ENCODE measurements at places on chromosomes 11 and 22.

- DNase-seq: no peak
Measured at GRCh38 chr22:19146215-19146968, 1.9 kb upstream of the ESS2 start.

DNA sequence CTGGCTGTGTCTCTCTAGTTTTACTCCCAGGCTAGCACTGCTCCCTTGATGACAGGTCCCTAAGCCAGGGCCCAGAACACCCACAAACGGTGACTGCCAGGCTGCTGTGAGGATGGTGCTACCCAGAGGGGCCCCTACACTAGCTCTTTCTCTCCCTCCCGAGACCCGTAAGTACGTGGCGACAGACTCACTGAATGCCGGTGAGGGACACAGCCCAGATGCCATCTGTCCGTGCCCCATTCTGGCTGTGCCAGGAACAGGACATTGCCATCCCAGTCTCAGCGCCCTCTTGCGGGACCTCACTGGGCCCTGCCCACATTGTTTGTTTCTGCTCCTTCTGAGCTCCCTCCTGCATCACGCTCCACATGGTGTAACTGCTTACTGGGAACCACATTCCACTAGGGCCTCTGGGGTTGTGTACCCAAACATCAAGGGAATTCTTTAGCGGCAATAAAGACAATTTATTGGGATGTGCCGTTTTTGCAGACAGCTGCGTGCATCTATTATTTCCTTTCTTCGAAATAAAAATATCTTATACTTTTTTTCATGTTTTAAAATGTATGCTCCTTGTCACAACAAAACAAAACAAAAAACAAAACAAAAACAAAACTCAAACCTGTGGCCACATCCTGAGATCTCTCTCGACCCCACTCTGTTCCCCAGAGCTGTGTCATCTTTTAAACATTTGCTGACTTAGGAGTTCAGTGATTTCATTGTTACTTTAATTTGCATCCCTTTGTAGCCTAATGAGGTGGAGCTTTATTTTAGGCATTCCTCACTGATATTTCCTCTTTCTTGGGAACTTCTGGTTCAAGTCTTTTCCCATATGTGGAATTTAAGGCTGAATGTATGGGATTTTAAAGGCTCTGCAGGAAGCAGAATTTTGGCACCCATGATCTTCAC is 4.4 kb upstream of the TPCN2 start:
- peak; percentile 73 for DNase-seq

GRCh38 chr11:131595797-131596196 is 225.4 kb downstream of the NTM start:
- DNase-seq: no peak

DNA sequence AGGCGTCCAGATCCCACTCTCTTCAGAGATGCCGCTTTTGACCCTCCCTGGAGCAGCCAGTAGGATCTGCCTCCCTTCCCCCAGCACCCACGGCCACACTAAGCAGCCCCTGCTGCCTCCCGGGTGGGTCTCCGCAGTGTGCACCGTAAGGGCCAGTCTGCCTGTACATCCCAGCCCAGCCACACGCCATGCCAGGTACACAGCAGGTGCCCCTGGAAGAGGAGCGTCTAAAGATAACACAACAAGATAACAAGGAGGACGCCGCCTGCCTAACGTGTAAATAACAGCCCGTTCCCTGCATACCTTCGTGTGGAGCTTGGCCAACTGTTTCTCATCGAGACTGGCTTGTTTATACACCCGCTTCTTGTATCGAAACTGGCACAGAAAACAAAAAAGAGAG is 139.4 kb downstream of the SHANK2 start:
- DNase-seq: no peak

GRCh38 chr11:46511342-46511741 is 82.5 kb downstream of the AMBRA1 start:
- DNase-seq: no peak

DNA sequence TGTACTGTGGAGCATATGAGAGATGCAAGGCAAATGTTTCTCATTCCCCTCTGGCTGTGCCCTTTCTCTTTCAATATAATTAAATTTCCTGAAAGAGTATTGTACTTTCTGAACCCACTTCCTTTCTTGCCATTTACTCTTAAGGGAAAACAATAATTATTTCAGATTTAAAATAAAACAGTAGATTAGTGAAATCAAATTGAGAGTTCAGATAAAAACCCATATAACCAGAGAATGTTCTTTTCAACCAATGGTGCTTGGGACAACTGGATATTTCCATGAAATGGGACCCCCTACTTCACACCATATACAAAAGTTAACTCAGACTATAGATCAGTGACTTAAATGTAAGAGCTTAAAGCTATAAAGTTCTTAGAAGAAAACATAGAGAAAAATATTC is 26.1 kb upstream of the DLAT start:
- DNase-seq: no peak

- no peak for DNase-seq
Measured at GRCh38 chr11:75302371-75302770, 49.1 kb downstream of the ARRB1 start.

- peak; percentile 40 for DNase-seq
Measured at GRCh38 chr11:75508051-75508561, 17.6 kb downstream of the GDPD5 start.

DNA sequence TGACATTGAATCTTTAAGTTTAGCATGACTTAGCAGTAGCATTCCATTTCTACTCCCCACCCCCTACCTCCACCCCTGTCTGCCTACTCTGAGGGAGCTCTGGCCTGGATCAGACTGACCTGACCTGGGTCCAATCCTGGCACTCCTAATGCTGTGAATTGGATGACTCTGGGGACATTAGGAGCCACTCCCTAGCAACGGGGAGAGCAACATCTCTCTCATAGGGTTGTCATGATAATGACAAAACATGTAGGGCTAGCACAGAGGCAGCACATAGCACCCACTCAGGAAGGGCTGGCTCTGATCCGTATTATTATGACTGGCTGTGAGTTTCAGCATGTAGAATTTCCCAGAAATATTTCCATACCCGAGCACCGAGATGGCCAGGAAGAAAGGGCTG is 40.5 kb downstream of the CABIN1 start:
- DNase-seq: no peak

- DNase-seq: no peak
Measured at GRCh38 chr22:30776476-30776875, 81.8 kb downstream of the OSBP2 start.

GRCh38 chr11:119664701-119665420 is 64.1 kb downstream of the NECTIN1 start:
- no peak for DNase-seq

DNA sequence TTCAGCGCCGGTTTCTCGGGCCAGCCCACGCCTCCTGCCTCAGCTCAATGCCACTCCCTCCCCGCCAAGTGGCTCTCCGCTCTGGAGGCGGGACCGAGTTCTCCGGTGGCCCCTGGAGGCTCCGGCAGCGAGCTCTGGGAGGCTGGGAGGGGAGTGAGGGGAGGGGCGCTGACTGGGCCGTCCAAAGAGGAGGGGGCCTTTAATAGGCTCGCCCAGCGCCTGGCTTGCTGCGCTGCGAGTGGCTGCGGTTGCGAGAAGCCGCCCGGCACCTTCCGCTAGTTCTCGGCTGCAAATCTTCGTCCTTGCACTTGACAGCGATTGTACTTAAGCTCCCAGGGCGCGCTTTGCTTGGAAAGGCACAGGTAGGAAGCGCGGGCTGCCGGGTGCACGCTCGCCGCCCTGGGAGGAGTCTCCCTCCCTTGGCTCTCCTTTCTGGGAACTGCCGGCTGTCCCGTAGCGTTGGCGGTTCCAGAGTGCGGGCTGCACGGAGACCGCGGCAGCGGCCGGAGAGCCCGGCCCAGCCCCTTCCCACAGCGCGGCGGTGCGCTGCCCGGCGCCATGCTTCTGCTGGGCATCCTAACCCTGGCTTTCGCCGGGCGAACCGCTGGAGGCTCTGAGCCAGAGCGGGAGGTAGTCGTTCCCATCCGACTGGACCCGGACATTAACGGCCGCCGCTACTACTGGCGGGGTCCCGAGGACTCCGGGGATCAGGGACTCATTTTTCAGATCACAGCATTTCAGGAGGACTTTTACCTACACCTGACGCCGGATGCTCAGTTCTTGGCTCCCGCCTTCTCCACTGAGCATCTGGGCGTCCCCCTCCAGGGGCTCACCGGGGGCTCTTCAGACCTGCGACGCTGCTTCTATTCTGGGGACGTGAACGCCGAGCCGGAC is at the start of gene ADAMTS15:
TSS of gene ADAMTS15 (plus strand) at position 230 of the 894 bp plus-strand sequence. CDS start at position 559, 329 bp downstream.
- no peak for DNase-seq

GRCh38 chr11:29255401-29255800 is 761.4 kb downstream of the KCNA4 start:
- DNase-seq: no peak

DNA sequence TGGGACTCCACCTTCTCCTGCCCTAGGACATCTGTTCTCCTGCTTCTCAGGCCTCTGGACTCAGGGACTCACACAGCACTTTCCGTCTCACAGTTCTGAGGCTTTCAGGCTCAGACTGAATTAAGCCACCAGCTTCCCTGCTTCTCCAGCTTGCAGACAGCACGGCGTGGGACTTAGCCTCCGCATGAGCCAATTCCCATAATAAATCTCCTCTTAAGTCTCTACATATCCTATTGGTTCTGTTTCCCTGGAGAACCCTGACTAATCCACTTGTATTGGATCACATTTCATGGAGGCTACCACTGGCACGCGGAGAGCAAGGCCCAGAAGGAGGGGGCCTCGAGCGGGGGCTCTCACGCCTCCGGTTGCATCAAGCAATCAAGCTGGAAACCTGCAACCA is 1313.6 kb downstream of the TBC1D22A start:
- DNase-seq: no peak

DNA sequence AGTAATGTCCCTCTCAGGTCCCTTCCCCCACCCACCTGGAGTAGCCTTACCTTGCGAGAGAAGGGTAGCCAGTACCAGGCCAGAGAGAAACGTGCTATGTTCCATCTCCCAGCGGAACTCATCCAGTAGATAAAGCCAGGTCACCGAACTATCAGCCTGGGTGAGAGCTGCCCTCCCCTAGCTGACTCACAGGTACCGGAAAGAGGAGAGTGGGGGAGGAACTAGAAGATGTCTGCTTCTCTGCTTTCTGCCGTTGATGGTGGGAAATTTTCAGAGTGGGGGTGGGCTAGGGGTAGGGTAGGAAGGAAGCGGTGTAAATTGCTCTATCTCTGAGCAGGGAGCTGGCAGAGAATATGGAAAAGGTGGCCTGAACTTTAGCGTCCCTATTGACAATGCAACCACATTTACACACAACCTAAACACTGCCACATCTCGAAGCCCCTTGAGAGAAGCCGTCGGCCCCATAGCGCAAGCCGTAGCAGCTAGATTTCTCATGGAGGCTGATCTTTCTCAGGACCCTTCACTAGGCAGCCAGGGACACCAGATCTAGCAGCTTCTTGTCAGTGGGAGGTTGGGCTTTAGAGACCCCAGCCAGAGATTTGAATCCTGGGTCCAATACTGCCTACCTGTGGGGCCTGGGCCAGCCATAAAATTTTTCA is at the start of gene CD3D:
TSS of gene CD3D (minus strand) at position 203 of the 659 bp plus-strand sequence. CDS start at position 105, 98 bp downstream.
- DNase-seq: no peak

- no peak for DNase-seq
Measured at GRCh38 chr11:2794968-2795322, 90.6 kb downstream of the CDKN1C start.

DNA sequence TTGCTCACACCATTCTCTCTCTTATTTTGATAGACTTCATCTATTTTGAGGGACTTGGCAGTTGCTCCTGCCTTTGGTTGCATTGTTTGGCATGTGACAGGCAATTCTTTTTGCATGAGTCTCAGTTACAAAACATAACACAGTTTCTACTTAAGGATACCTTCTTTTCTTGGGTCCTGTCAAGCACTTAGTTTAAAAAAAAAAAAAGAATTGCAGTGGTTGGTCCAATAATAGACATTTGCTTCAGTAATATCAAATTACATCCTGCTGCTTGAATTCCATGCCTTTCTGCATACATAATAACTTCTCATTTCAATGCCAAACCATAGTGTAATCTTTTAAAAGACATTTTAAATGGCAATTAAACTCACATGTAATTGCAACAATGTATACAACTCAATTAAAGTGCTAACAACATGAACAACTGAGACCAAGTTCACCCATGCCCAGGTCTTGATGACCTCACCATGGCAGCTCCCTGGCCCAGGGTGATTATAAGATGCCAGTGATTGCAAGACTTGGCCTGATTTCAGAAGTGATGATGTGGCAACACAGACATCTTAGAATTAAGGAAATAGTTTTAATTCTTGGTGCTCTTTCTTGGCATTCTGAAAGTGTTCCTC is 32.2 kb upstream of the PLET1 start:
- DNase-seq: peak; percentile 71

GRCh38 chr11:43222215-43222614 is 89.6 kb upstream of the API5 start:
- DNase-seq: no peak

DNA sequence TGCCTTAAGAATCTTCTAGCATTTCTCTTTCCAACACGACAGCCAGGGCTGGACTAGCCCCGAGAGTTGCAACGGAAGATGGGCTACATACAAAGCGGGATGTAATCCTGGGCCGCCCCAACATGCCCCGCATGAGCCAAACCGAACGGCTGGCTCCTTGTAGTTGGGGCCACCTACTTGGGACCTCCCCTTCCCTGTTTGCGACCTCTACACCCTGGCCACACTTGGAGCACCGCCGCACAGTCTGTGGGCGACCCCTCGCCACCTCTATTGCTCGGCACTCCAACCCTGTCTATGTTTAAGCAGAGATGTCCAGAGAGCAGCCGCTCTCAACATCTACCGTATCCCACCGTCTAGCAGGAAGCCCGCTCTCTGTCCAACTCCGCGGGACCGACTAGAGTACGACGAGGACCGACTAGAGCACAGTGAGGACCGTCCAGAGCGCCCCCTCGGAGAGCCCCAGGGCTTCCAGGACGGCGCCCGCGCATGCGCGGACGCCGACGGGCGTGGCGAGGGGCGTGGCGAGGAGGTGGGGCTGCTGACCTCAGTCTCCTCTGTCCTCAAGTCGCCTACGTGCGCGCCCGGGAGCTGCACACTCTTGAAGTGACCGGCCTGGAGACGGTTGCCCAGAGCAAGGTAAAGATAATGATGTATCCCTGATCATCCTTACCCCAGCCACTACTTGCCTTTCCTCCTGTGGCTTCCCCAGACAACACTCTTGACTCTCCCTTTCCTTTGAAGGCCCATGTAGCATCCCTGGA is 32.3 kb downstream of the NEAT1 start:
- peak; percentile 83 for DNase-seq

DNA sequence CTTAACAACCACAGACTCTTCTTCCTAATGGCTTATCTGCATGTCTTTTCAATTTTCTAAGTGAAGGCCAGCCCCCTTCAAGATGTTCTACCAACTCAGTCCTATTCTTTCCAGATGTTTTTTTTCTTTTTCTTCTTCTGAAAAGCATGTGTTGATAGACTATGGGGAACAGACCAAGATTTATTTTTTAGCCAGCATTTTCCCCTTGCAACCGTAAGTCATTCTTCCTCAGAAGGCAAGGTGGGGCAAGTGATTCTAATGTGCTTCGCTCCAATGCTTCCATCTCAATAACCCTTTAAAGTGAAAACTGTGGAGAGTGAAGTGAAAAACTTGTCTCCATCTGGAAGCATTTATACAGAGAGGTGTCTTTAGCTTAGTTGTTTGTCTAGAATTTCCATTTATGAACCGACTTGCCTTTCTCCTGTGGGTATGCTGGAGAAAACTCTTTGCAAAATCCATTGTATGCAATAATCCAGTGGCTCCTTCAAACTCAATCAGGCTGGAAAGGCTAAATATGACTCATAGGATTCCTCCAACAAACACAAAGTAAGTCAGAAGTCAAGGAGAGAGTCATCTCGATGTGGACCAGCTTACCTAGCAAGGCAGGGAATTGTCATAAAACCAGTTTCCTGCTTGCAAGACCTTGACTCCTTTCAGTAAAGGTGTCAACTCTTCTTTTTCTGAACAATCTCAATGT is 83.7 kb downstream of the MAML2 start:
- DNase-seq: no peak

Data from CD14-positive monocyte (primary cell).